Activated B cell treated with CpG ODN at 0.5 μM for 24 hours (primary cell): ENCODE measurements at places on chromosomes 1 and 21.
A peak's percentile ranks its signal among the peaks of the same experiment; 100 is the strongest.

GRCh38 chr1:21775985-21776562 is 6.9 kb downstream of the USP48 start:
- DNase-seq = no peak

DNA sequence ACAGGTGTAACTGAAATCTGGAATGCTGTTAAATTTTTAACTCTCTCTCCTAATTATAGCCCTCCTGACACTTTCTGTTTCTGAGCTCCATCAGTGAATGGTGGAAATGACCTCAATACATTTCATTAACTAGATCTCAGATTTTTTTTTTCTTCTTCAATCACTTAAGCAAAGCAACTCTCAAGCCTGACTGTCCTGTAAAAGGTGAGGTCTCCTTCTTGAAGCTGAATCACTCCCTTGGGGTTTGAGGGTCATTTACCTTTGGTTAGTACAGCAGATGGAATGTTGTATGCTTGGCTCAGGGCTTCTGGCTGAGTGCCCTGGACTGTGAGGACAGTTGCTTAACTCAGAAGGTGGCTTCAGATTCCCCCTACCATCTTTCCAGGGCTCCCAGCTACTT is 518.7 kb downstream of the PTPRC start:
- DNase-seq = no peak

DNA sequence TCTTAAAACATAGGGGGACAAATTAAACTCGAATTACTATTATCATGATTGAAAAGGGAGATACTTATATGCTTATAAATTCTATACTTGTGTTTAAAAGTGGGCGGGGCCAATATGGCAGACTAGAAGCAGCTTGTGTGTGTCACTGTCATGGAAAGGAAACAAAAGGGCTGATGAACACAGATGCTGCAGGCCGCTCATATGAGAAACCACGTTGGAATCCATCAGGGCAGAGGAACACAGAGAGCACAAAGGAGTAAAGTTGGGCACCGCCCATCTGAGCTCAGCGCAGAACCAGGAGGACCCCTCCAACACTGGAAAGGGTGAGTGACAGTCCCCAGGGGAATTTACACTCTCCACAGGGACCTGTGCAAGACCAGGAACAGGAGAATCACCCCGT is 107.0 kb downstream of the SLC5A9 start:
- no peak for DNase-seq

DNA sequence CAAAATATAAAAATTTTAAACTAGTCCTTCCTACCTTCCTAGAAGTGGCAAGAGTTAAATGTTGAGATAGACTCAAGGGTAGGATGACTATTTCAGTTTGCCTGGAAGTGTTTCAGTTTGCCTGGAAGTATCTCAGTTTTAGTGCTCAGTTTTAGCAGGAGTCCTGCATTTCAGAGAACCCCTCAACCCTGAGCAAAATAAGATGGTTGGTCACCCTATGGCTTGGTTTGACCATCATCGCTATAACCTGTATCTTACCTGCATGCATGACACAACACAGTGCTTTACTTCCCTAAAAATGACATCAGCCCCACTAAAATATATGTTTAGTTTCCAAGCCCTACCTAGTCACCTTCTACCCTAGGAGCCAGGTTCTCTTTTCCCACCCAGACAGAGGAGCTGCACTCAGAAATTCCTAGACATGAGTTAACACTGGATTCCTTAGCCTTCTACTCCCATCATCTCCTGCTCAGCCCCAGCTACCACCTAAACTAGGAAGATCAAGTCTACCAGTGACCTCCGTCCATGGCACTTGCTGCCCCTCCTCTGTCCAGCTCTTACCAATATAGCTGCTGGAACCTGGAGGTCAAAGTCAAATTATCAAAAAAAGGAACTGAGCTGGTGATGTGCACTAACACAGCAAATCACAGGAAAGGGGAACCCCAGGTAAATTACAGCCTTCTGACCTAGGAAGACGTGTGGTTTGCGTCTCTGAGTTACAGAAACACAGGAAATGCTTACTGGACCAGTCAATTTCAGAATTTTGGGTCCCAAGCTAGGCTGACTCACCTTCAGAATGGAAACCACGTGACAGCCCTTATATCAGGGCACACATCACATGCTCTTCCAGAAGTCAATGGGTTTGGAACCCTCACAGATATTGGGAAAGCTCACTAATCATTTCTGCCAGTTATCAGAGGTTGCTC is 2.2 kb upstream of the G0S2 start:
- peak; percentile 23 for DNase-seq

DNA sequence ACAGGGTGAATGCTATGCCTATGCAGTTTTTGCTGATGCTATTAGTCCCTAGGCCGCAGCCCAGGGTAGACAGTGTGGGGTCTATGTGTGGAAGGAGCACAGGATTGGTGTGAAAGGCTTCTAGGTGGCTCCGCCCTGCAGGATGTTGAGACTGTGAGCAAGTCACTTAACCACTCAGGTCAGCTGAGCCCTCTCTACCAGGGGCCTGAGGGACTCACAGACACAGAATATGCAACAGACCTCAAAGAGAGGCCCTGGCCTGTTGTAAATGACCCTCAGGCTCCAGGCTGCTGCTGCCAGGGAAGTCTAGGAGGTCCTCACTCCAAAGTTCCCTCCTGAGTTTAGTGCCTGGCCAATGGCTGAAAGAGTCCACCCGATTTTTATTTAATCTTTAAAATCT is 11.0 kb downstream of the NHLH2 start:
- DNase-seq = no peak

DNA sequence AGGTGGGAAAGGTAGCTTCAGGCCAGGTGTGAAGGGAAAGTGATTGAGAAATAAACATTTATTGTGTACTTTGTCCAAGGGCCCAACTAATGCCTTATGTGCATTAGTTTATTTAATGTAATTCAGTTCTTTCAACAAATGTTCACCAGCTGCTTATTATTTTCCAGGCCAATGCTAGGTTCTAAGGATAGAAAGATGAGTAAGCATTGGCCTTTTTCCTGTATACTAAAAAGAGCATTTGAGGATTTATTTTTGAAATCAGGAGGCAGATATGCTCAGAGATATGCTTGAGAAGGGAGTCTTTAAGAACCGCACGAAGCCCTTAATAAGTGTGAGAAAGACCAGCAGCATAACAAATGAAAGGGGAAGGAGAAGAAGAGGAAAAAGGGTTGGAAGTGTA is 32.0 kb downstream of the CLCA1 start:
- no peak for DNase-seq

GRCh38 chr1:222167896-222168295 is 380.0 kb downstream of the HHIPL2 start:
- no peak for DNase-seq

- DNase-seq = no peak
These were observed 8.8 kb downstream of the FMO1 start for GRCh38 chr1:171256940-171257606.

GRCh38 chr1:173024543-173024942 is 26.2 kb downstream of the TNFSF18 start:
- no peak for DNase-seq

GRCh38 chr1:209659909-209660308 is 7.7 kb upstream of the LAMB3 start:
- no peak for DNase-seq

- no peak for DNase-seq
These were observed 7.1 kb downstream of the GPR157 start for GRCh38 chr1:9121496-9122409.

DNA sequence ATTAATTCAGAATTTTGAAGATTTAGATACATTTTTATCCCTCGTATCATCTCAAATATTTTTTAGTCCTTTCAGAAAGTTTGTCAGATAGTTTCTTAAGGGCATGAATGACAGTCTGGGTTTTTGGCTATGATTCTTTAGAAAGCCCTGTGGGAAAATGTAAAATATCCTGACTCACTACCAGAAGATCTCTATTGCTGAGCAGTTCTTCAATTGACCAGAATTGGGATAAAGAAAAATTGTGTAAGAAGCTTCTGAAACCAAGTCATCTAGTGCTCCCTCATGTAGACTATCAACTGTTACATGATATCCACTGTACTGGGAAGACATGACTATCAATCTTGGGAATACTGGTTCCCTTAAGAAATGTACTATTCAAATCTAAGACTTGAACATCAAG is 608.3 kb upstream of the CHRM3 start:
- DNase-seq = no peak

DNA sequence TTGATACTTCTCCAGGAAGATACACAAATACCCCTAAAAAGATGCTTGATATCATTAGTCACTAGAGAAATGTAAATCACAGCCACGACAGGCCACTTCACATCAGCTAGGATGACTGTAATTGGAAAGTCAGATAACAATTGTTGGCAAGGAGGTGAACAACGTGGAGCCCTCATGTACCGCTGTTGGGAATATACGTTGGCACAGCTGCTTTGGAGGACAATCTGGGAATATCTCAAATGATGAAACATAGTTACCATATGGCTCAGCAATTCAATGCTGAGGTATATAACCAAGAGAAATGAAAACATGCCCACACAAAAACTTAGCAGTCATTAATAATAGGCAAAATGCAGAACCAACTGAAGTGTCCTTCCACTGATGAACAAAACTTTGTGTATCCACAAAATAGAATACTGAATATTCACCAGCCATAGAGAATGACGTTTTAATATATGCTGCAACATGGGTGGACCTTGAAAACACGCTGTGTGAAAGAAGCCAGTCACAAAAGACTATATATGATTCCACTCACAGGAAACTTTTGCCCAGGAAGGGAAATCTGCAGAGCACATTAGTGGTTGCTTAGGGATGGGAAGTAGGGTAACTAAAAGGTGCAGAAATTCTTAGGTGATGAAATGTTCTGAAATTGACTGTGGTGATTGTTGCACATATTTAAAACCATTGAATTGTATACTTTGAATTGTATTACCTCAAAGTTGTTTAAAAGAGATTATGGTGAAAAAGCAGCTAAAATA is 95.4 kb downstream of the AHCTF1 start:
- no peak for DNase-seq

GRCh38 chr1:9823693-9823942 is 147 bp downstream of the CLSTN1 start:
- no peak for DNase-seq

DNA sequence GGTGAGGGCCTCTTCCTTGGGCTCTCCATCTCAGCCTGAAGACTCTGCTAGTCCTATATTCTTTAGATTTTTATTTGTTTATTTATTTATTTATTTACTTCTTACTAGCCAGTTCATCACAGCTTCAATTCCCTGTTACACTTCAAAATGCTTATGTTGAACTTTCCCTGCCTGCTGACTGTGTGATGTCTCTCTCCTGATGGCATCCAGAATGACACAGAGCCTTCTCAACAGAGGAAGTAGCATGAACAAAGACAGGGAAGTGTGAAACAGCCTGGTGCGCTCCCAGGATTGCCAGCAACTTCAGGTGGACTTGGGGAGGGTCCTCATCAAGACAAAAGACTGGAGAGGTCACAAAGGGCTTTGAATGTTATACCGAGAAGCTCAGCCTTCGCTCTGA is 4.3 kb upstream of the IPO13 start:
- DNase-seq = no peak

GRCh38 chr1:55703726-55704363 is 488.7 kb upstream of the USP24 start:
- no peak for DNase-seq

DNA sequence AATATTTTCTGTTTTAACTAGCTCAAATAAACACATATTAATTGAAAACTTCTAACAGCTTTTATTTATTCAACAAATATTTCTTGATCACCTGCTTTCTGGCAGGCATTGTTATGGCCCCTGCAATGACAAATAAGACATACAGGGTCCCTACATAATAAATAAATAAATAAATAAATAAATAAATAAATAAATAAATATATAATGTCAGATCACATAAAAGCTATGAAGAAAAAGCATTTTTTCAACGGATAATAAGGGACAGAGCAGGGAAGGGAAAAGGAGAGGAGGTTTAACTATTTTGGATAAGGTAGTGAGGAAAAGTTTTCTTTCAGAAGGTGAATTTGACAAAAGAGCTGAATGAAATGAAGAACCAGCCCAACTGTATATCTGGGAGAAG is 115.0 kb downstream of the MAGI3 start:
- DNase-seq = no peak

- DNase-seq = no peak
These were observed 78.6 kb downstream of the RGS2 start for GRCh38 chr1:192887426-192887825.

- DNase-seq = no peak
These were observed 54.0 kb downstream of the OLFML3 start for GRCh38 chr1:114033216-114033706.

- DNase-seq = no peak
These were observed 36.0 kb upstream of the DHCR24 start for GRCh38 chr1:54922921-54923421.

DNA sequence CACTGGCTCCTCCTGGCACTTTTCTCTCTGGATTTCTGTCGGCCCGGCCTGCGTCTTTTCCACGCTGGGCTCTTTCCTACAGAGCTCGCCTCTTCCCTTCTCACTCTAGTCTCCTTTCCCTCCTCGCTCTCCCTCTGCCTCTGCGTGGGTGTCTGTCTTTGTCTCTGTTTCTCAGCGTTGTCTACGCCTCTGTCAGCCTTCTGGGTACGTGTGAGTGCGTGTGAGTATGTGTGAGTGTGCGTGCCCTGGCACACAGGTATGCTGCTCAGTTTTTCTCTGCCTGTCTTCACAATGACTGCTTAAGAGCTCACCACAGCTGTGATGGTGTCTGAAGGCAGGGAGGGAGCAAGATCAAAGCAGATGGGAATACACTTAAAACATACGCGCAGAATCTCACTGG is 77.7 kb downstream of the KIRREL1 start:
- no peak for DNase-seq

GRCh38 chr1:201036188-201036842 is 12.8 kb upstream of the KIF21B start:
- DNase-seq = no peak

GRCh38 chr1:31745946-31746670 is 18.0 kb downstream of the ADGRB2 start:
- no peak for DNase-seq

GRCh38 chr1:84693005-84693404 is 2.7 kb upstream of the SSX2IP start:
- no peak for DNase-seq

GRCh38 chr1:165632491-165632890 is 1.5 kb downstream of the MGST3 start:
- no peak for DNase-seq

GRCh38 chr1:70103770-70104169 is 101.6 kb downstream of the LRRC40 start:
- DNase-seq = no peak

DNA sequence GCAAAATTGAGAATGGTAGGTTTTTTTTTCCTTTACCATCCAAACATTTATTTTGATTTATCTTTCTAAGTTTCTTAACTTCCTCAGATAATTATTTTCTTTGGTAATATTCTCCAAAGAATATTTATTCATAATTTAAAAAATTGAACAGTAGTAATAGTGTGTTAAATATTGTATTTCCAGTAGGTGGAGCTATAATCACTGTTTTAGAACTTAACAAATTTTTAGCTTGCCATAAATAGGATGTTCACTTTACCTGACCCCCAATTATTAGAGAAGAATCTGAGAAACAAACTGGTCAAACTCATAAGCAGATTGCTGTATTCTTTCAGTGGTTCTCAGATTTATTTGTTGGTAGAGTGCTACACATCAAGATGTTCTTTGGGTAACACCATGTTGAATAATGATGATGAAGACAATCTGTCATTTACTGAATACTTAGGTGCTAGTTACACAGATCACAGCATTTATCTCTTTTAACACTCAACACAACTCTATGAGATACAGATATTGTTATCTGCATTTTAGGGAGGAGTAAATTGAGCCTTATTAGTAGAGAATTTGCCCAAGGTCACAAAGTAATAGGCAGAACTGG is 82.4 kb upstream of the GPR88 start:
- DNase-seq = no peak

GRCh38 chr1:228316589-228317387 is 89.8 kb downstream of the TRIM11 start:
- no peak for DNase-seq
